ENCODE measurements at places on chromosomes 5 and 9.

DNA sequence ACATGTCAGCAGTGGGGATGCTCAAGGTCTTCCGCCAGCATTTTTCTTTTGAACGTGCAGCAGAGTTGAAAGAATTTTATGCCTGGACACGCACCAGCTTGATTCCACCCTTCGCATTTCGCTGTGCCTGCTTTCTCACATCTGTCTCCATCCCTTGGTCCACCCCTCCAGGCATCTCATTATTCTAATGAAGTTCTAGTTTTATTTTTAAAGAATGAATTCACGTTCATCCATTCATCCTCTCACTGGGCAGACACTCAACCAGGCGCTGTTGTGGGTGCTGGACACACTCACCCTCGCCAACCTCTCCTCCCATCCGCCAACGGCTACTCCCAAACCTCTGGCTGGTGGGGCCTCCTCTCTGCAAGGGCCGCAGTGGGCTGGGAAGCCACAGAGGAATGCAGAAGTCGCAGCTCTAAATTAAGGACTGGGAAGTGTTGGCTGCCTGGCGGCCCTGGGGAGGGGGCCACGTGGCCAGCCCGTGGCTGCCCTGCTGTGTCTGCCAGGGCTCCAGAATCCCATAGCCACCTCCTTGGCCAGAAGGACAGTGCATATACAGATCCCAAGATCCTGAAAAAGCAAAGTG is 6.7 kb downstream of the SUSD3 start:
- DNase-seq: no peak

DNA sequence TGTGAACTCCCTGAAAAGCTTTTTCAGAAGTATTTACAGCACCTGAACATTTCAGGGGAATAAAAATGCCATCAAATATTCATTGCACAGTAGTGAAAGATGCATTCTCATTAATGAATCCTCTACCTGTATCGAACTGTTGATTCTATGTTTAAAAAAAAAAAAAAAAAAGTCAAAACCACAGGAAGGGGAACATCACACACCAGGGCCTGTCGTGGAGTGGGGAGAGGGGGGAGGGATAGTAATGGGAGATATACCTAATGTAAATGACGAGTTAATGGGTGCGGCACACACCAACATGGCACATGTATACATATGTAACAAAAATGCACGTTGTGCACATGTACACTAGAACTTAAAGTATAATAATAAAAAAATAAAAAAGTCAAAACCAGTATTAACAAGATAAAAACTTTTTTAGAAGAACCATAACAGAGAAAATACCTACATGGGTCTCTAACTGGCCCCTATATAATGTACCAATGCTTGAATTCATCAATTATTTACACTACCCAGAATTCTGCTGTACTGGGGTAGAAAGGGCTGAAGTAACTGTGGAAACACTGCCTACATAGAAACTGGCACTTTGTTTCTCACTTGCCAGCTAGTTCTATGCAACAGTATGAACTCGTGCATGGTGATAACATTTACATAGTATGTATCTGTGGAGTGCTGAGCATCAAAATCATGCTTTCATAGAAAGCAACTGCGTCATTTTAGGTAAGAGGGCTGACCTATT is 48.9 kb downstream of the GNAQ start:
- no peak for DNase-seq

GRCh38 chr5:15791859-15792258 is 291.9 kb downstream of the FBXL7 start:
- no peak for DNase-seq

- no peak for DNase-seq
These were observed 715.2 kb upstream of the ZNF608 start for GRCh38 chr5:125461641-125462072.

DNA sequence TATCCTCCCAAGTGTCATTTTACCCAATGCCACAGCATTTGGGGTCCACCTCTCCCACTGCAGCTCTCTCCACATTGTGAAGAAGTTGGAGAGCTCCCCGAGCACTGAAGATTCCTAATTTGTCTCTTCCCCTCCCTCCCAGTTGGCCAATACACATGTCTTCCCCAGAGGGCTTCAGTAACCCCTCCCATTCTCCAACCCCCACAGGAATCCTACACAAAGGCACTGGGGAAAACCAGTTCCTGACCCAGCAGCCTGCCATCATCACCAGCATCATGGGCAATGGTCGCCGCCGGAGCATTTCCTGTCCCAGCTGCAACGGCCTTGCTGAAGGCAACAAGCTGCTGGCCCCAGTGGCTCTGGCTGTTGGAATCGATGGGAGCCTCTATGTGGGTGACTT is 87.3 kb upstream of the WWC1 start:
- DNase-seq: no peak

- no peak for DNase-seq
These were observed 125.4 kb upstream of the ANKH start for GRCh38 chr5:14996997-14997396.

- DNase-seq: no peak
These were observed 345.0 kb downstream of the DMAC1 start for GRCh38 chr9:7454624-7455023.

- no peak for DNase-seq
These were observed 194.5 kb downstream of the NR3C1 start for GRCh38 chr5:143208781-143209510.

- DNase-seq: no peak
These were observed 370.9 kb upstream of the PRR16 start for GRCh38 chr5:120093178-120093577.

- DNase-seq: no peak
These were observed 143.3 kb downstream of the CDC42SE2 start for GRCh38 chr5:131406975-131407638.

- no peak for DNase-seq
These were observed 1400.7 kb downstream of the CDH12 start for GRCh38 chr5:21452449-21452848.

- no peak for DNase-seq
These were observed 85.6 kb upstream of the RARS1 start for GRCh38 chr5:168400429-168401220.

- DNase-seq: no peak
These were observed 27.9 kb upstream of the GALNT10 start for GRCh38 chr5:154162539-154163151.

GRCh38 chr9:97904725-97905124 is 17.6 kb downstream of the TRMO start:
- no peak for DNase-seq

GRCh38 chr5:94469894-94470329 is 148.5 kb downstream of the KIAA0825 start:
- DNase-seq: no peak

- no peak for DNase-seq
These were observed 11.8 kb upstream of the SCGB3A1 start for GRCh38 chr5:180603076-180603594.

GRCh38 chr9:16410601-16411280 is 459.7 kb downstream of the BNC2 start:
- no peak for DNase-seq

- no peak for DNase-seq
These were observed 127.5 kb downstream of the PPP2R2B start for GRCh38 chr5:146751054-146751453.

- DNase-seq: no peak
These were observed 69.8 kb downstream of the PTTG1 start for GRCh38 chr5:160491438-160491837.

GRCh38 chr9:35712762-35713400 is 19.1 kb downstream of the TLN1 start:
- DNase-seq: no peak

DNA sequence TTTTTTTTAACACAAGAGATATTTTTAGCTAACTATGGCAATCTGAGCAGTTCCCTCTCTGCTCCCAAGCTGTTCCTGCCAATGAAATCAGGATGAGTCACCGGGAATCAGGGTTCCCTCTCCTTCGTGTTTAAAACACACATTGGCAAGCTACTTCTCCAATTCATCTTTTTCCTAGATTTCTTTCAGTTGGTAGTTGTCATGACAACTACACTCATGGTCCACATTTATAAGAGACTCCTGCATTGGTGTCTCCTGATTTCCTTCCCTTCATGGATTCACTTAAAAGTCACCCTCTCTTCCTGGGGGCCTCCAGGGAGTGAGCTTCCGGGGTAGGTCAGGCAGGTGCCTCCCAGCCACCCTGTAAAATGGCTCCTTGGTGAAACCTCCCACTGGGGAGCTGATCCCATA is 72.3 kb upstream of the NIPAL4 start:
- DNase-seq: no peak

DNA sequence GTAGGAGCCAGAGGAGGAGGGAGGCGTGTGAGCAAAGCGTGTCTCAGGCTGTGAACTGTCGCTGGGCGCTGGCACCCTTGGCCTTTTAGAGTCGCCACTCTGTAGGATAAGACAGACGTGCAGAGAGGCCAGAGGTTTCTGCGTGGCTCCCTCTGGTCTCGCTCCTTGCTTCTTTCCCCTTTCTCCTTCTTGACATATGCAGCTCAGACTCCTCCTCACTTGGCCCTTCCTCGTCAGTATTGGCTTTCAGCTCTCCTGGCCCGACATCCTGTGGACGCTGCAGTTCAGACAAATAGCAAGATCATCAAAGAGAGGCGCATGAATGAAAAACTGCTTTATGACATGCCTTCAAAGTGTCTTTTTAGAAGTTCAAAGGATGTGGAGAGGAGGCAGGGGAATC is 116.8 kb upstream of the SPRY4 start:
- DNase-seq: no peak

GRCh38 chr5:143186623-143187022 is 216.9 kb downstream of the NR3C1 start:
- DNase-seq: no peak

DNA sequence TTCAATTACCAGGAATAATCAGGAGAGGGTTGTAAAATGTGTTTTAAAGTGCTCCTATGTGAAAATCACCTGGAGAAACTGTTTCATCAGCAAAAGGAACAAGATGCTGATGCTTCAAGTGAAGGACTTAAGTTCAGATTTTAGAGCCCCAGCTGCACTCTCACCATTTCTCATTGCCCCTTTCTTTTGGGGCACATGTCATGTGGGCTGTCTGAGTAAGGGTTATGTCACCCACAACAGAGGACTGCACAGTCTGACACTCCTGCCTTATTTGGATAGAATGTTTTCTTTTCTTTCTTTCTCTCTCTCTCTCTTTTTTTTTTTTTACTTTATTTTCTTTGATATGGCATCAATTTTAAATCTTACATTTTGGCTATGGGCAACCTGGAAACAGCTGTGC is 204.1 kb upstream of the EFNA5 start:
- no peak for DNase-seq

DNA sequence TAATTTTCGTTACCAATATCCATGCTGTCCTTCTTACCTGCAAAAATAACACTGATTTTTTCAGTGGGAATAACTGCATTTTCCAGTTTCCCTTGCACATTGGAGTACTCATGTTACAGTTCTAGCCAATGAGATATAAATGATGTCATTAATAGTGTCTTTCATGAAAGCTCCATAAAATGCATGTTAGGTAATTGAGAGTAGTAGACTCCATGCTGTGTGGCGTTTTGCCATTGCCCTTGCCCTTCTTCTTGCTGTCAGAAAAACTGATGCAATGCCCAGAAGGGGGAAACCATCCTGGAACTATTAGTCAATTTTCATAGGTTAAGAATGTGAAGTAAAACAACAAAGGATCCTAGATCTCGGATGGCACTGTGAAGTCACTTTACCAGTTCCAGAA is 1765.3 kb downstream of the EFNA5 start:
- no peak for DNase-seq

- DNase-seq: no peak
These were observed 89.0 kb upstream of the ARAP3 start for GRCh38 chr5:141771031-141771430.

GRCh38 chr5:122723606-122724352 is 51.1 kb upstream of the SNX2 start:
- DNase-seq: no peak

DNA sequence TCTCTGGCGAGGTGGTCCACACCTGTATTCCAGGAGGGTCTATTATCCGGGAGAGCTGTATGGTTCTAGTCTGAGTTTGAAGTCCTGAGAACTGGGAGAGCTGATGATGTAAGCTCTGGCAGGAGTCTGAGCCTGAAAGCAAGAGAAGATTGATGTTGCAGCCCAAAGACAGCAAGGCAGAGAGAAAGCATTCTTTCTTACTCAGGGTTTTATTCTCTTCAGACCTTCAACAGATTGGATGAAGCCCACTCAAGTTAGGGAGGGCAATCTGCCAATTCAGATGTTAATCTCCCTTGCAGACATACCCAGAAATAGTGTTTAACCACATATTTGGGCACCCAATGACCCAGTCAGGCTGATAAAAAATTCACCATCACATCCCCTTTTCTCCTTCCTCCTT is 159.1 kb downstream of the CCDC171 start:
- DNase-seq: no peak

GRCh38 chr5:67619235-67619634 is 422.6 kb upstream of the CD180 start:
- no peak for DNase-seq

- no peak for DNase-seq
These were observed 260.3 kb upstream of the KLF4 start for GRCh38 chr9:107749787-107750444.

DNA sequence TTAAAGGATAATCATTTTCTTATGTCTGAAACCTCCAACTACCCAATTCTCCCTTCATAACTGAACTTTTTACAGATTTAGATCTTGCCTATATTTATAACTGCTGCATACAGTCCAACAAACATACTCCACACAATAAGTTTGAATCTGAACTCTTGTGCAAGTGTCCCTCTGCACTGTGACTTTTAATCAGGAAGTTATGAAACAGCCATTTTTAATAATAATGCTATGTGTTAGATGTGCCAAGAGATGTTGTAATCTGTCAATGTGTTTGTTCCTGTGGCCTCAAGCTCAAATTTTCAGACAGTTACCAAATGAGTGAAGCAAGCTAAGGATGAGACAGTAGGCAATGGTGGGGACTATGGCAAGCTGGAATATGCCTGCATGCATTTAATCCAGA is 57.6 kb upstream of the MTAP start:
- DNase-seq: no peak

GRCh38 chr5:80128141-80128540 is 93.0 kb downstream of the THBS4 start:
- DNase-seq: no peak

DNA sequence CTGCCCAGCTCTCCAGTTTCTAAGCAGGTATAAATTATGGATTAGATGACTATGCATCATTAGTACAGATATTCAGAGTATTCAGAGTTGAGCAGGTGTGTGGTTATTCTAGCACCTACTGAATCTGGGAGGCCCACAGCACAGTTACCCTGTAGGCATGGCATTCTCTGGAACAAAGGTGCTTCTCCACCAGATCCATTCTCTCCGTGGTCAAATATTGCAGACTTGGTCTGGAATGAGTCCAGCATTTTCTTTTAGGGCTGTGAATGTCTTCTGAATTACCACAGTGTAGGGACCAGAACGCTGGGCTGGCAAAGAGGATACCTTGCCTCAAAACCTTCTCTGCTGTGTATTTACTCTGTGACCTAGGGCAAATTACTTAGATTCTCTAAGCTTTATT is 116.8 kb downstream of the ARHGAP26 start:
- DNase-seq: no peak

- DNase-seq: no peak
These were observed 7.9 kb upstream of the FOXE1 start for GRCh38 chr9:97845130-97845529.

- DNase-seq: no peak
These were observed 61.9 kb upstream of the ORM1 start for GRCh38 chr9:114261026-114261425.
